ENCODE measurements at places on chromosomes 7 and 10. TPM values are rescaled to one million over a fixed set of nuclear protein-coding genes. Genes with fewer than 3 reads are reported as not detected.

The LRIT1 gene
- total RNA-seq, result not detected

The FAM25C gene
- total RNA-seq, result not detected

The LRRD1 gene
- total RNA-seq, result not detected

The NPY gene
- not detected for total RNA-seq

The MMP21 gene
- total RNA-seq, result 0.15 TPM

The ZPBP gene
- not detected for total RNA-seq

Measured in cardiac ventricle fibroblast (primary cell).